ENCODE measurements at places on chromosomes 7 and 10.
A peak's percentile ranks its signal among the peaks of the same experiment; 100 is the strongest.

- peak; percentile 93 for ATAC-seq
These were observed 59.9 kb downstream of the MAP3K8 start for GRCh38 chr10:30493609-30494530.

DNA sequence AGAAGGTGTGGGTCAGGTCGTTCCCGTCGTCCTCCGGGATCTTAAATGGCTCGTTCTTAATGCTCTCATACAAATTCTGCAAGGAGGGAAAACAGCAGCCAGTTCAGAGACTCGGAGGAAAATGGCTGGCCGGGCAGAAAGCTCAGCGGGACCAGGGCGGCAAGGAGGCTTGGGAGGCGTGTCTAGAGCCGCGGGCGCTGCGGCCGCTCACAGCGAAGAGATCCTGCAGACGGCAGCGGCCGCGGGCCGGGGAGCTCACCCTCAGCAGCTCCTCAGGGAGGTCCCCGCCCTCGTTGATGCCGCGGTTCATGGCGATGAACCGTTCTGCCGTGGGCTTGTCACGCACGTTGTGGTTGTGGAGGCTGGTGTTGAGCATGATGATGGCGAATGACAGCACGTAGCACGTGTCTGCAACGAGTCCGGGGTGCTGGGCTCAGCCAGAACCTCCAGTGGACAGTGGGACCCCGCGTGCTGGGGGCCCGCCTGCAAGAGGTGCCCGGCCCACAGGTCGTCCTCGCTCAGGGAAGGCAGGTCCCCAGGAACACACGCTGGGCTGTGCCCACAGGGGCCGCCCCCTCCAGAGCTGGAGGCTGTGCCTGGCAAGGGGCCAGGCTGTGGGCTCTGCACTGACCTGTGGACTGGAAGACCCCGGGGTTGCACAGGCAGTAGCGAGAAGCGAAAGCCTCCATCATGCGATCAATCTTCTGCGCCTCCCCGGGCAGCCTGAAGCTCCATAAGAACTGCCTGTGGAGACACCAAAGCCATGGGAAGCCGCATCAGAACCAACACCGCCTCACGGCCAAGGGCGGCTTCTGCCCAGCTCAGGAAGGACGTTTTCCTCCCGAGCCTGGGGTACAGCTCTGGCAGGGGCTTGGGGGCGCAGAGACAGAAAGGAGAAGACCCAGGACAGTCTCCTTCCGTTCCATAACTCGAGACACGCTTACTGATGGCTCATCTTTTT is 101.6 kb downstream of the CYTH3 start:
- ATAC-seq = peak; percentile 29

GRCh38 chr7:73606801-73607691 is 17.3 kb downstream of the MLXIPL start:
- ATAC-seq = peak; percentile 47

GRCh38 chr7:16365177-16365576 is 56.2 kb downstream of the CRPPA start:
- no peak for ATAC-seq

GRCh38 chr7:98177553-98177952 is 33.7 kb upstream of the BHLHA15 start:
- no peak for ATAC-seq

DNA sequence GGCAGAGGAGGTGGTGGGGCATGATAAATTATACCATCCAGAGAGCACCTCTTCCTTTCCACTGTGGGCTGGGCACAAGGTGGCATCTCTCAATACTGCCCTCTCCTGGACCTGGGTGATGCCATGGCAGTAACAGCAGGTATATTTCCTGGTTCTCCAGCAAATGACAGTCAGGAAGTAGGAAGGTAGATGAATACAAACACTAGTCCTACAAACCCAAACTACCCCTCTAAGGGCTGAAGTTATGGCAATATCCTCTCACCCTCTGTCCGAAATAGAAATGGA is 1004.9 kb downstream of the KCNMA1 start:
- peak; percentile 57 for ATAC-seq

DNA sequence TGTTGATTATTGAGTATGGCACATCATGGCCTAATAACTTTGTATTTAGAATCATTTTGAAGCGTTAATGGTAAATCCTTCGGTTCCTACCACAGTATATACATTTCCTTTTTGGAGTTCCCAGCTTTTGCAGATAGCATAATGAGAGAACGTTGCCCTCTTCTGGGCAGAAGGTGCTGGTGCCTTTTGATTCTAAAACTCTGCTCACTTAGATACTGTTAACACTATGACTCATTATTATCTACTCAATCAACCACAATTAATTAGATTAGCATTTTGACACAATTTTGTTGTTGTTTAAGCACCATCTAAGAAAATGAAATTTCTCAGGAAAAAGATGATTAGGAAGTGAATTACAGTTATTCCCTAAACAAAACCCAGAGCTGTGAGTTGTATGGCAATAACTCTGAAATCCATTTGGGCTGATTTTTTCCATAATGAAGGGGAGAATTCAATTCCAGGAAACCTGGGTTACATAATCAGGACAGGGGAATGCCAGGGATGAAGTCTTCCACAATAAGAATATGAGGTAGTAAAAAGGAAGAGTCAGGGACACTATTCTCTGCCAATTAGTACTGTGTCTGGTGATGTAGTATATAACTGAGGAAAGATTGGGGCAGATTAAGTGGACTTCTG is 11.5 kb upstream of the DLD start:
- peak; percentile 88 for ATAC-seq
